ENCODE measurements at places on chromosomes 1 and 21.
A peak's percentile ranks its signal among the peaks of the same experiment; 100 is the strongest.

GRCh38 chr1:245388687-245389086 is 233.9 kb downstream of the KIF26B start:
- DNase-seq, result no peak

DNA sequence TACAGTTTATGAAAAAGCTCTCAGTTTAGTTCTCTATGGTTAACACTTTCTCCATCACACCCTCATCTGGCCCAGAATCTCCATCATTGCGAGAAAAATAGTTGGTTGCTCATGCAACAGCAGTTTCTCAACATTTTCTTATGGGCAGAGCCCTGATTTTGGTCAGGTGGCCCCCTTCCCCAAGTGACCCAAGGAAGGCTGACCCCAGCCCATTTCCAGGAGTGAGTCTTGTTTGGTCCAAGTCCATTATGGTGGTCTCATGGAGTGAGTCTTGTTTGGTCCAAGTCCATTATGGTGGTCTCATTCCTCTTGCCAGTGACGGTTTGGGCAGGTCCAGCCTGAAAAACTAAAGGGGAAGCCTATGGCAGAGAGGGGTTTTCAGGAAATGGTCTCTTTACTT is 1.5 kb upstream of the TRIM62 start:
- no peak for DNase-seq

- DNase-seq, result no peak
These were observed 4.8 kb downstream of the RCAN3 start for GRCh38 chr1:24507405-24507804.

DNA sequence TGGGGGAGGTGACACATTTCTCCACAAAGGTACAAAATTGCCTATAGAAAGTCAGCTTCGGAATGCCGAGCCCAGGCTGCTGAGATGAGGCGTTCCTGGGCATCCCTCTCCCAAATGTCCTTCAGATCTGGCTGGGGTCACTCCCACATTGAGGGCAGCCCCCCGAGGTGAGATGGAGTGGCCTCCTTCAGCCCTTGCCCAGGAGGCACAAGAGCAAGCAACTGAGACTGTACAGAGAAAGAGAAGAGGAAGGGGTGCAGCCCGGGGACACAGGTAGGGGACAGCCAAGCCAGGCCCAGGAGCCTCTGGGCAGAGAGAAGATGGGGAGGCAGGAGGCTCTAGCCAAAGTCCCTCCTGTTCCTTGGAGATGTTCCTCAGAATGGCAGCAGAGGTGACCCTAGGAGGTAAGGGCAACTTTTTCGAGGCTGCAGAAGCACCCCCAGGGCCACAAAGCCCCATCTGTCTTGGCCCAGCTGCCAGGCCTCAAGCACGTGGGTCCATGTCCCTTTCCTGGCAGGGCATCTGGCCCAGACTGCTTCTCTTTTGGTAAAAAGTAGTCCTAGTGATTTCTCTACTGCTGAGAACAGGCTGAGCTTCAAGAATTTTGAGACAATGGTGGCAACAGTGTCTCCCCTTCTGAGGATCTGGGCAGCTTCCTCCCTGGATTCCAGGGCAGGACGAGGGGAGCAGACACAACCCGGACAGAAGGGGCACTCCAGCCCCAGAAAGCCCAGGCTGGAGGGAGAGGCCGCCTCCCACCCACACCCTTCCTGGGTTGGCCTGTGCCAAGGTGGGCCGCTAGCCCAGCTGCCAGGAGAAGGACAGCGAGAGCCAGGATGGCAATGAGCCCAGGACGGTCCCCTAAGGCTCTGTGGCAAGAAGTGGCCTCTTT is 68.0 kb downstream of the LRRN2 start:
- no peak for DNase-seq

GRCh38 chr1:29858646-29859045 is 622.3 kb downstream of the PTPRU start:
- DNase-seq, result no peak

DNA sequence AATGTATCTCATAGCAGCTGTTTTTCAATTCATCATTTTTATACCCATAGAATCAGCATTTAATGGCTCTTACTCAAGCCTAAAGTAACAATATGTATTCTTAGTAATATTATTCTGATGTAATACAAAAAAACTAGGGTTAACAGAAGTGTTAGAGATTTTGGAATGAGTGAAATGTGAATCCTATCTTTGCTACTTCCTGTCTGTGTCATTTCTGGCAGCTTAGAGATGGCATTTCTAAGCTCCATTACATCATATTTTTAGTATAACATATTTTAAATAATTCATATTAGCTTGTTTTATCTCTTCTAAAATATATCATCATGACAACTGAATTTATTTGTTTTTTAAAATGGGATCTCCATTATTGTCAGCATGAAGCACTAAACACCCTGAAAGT is 90.2 kb downstream of the LRRC7 start:
- DNase-seq, result no peak

GRCh38 chr1:94646786-94647555 is 105.4 kb upstream of the F3 start:
- DNase-seq, result no peak

GRCh38 chr1:226217273-226217672 is 6.2 kb upstream of the MIXL1 start:
- DNase-seq, result peak; percentile 33

DNA sequence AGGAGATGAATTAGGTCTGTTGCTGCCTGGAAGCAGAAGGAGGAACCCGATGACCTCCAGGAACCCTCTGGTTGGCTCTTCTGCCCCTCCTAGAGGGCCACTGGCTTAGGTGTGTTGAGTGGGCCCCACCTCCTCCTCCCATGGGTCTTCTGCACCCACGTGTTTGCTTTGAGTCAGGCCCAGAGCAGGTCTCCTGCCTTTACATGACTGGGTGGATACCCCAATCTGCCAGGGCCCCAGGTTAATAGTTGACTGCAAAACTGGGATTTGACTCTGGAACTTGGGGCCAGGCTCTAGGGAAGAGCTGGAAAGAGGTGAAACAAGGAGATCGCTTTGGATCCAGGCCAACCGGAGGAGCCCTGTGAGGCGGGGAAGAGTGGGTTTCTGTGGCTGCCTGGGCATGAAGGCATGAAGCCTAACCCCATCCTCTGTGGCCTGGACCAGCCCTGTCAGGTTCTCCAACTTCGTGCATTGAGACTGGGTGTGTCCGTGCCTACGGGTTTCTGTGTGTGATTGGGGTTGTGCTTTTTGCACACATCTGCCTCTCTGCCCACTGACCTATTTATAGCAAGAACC is 7.8 kb upstream of the LAD1 start:
- DNase-seq, result no peak

DNA sequence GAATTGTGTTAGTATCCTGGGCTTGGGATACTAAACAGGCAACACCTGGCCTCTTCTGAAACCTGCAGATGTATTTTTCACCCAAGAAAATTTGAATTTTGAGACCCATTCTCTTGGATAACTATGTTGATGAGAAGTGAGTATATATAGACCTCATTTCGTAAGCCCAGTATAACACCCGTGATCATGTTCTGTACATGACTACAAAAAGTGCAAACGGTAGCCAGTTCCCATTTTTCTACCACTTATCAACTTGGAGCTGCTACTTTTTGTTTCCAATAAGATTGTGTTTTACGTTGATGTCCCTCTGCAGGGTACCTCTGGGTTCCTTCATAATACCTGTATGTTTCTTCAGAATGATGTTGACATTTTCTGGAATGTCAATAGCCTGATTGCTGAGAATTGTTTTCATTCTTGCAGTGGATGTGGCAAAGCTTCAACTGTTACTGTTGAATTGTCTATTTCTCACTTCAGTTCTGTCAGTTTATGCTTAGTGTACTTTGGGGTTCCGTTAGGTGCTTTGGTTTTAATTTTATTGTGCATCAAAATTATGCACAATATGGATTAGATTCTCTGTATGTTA is 48.1 kb downstream of the ZFYVE9 start:
- peak; percentile 20 for DNase-seq

DNA sequence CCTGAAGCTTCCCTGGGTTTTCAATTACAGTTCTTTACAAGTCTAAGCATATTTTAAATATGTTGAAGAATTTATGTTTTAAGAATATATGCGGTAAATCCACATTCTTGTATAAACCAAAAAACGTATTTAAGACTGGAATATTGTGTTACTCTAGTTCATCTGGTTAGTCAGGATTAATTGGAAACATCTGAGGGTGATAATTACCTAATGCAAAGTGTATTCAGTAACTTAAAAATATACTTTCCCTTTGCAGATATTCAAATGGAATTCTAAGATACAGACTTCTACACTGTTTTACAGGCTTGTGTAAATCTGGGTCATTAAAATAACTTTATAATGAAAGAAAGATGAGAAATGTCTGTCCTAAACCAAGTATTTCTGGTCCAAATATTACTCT is 302.0 kb downstream of the VAV3 start:
- no peak for DNase-seq

DNA sequence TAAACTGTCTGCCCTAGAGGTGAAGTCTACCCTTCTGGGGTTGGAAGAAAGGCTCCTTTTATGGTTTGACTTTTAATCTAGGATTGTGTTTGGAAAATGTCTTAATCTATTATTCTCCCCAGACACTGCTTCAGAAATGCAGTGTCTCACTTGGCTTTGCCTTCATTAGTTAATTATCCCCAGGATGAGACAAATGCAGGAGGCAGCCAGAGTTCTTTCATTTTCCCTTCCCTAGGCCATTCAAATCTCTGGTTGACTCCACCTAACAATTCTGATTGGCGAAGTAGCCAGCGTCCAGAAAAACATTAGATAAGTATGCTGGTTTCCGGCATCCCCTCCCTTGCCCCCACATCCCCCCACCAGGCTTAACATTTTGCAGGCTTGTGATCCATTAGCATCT is 325.8 kb upstream of the PBX1 start:
- no peak for DNase-seq

GRCh38 chr1:113895098-113895497 is 7.7 kb upstream of the BCL2L15 start:
- DNase-seq, result no peak

- peak; percentile 92 for DNase-seq
These were observed 7.5 kb downstream of the SHISA4 start for GRCh38 chr1:201895913-201896807.

GRCh38 chr1:34190692-34191091 is 14.0 kb downstream of the C1orf94 start:
- DNase-seq, result no peak

DNA sequence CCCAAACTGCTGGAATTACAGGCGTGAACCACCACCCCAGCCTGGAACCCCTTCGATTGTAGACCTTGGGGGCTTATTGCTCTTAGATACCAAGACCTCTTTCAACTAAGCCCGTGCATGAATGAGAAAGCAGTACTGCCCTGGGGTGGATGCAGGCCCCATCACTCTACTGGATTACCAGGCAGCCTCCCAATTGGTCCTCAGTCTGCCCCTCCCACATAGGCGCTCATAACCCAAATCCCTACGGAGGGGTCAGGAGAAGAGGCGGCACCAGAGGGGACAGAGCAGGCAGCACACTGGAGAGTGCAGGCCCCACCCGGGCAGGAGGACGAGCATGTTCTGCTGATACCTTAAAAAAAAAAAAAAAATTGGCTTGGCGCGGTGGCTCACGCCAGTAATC is 12.4 kb upstream of the STMN1 start:
- DNase-seq, result no peak

GRCh38 chr1:72869873-72870272 is 587.5 kb upstream of the NEGR1 start:
- DNase-seq, result no peak

DNA sequence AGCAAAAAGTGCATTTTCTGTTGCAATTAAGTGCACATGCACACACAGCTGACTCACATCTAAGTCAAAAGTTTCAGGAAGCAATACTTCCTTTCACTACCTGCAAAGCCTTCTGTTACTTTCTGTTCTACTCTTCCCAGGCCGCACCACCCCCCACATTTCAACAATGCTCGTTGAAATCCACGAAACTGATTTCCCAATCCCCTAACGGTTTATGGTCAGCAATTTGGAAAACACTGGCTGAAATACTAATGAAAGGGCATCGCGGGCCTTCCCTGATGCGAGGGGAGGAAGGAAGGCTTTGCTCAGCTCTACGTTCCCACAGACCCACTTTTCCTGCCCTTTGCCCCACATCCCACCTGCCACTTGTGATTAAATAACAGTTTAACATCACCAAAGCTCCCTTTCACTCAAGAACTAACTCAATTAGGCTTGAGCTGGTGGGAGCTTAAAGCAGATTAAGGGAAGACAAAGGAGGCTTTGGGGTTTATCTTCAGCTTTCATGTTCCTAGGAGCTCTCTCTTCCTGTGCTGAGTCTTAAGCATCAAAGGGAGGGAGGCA is 243.2 kb upstream of the RAB4A start:
- peak; percentile 82 for DNase-seq

DNA sequence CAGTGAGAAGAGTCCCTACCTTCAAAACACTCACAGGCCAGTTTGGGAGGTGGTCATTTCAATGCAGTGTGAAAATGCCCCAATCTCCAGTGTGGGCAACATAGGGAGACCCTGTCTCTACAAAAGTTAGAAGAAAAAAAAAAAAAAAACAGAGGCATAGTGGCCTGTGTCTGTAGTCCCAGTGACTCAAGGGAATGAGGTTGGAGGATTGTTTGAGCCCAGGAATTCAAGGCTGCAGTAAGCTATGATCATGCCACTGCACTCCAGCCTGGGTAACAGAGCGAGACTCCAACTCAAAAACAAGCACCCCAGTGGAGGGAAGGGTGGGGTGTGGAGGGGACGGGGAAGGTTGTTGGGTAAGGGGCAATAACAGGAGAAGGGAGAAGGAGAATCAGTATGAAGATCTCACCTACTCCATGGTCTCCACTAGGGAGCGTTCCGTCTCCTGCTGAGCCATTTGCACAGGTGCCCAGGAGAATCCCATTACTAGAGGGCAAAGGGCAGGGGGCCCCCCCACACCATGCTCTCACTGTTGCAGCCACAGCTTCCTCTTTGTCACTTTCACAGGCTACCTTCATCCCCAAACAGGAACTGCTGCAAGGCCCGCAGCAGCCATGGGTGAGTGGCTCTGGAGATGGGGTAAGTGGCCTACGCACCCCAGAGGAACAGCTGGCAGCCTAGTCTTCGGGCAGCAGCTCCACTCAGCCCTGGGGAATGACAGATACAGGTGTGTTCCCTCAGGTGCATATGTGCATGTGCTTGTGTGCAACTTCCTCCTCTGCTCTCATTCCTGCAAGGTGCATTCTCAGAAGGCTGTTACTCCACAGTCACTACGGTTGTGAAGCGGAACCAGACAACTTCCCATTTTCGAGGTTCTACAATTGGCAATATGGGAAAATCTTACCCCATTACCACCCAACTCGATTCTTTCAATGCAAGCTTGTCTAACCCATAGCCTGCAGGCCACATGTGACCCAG is 87.9 kb upstream of the LYST start:
- DNase-seq, result peak; percentile 90

DNA sequence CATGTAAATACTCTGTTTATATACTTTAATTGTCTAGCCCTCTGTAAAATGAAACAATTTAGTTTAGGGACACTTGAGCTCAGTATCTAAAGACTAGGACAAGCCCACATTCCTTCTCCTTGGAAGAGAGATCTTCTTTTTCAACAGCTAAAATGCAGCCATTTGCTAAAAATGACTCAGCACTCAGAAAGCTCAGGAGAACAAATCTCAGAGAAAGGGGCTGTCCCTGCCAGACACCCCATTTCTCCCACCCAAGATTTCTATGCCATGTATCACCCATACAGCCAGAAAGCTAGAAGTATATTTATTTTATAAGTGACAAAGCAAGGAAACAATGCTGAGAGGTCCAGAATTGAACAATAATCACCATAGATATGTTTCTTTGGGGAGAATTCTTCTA is 23.2 kb upstream of the PRDX6 start:
- no peak for DNase-seq
